ENCODE measurements at places on chromosomes 11 and 22.
A peak's percentile ranks its signal among the peaks of the same experiment; 100 is the strongest.

DNA sequence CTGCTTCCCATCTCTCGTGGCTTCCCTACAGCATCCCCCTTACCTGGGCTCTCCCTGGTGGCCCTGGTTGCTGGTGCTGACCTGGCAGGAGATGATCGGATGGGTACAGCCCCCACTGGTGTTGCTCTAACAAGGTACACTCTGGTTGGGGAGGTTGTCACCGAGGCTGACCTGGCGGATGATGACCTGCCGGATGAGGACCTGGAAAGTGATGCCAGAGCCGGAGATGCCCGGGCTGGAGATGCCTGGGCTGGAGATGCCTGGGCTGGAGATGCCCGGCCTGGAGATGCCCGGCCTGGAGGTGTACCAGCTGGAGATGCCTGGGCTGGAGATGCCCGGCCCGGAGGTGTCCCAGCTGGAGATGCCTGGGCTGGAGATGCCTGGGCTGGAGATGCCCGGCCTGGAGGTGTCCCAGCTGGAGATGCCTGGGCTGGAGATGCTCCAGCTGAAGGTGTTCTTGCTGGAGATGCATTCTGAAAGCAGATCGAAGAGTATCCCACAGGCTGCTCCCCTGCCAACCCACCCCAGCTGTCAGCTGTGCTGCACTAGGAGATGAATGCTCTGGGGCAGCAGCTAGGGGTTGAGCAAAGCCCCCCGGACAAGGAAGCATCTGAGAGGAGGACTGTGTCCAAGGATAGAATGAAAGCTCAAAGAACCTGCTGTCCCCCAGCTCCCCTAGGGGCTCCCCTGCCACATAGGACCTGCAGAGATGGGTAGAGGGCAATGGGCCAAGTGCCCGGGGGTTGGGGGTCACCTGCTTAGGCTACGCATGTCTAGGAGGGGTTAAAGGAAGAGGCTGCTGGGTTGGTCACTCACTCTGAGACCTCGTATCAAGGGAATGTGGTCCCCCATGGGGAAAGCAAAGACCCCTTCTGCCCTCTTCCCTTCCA lies 10.6 kb downstream of the TMPRSS13 start:
- DNase-seq, result no peak

- DNase-seq, result peak; percentile 16
Observed at GRCh38 chr11:44505581-44506054, 59.8 kb upstream of the CD82 start.

- no peak for DNase-seq
Observed at GRCh38 chr11:61534933-61535839, 26.6 kb downstream of the LRRC10B start.

DNA sequence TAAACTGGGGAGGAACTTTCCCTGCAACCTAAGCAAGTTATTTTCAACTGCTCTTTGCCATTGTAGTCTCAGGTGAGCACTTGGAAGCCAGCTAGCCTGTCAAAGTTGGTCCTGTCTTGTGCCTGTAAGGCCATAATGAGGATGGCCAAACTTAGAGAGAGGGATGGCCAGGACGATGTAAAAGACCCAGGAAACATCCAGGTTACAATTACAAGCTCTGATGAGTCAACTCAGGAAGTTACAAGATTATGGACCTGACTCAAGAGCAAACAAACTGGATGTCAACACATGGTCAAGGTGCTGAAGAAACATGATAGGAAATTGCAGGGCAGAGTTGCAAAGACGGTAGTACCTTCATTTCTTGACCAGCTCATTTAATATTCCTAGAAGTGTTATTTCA lies 1.6 kb downstream of the GTPBP1 start:
- DNase-seq, result no peak

- no peak for DNase-seq
Observed at GRCh38 chr22:31897842-31898805, 46.2 kb upstream of the YWHAH start.

DNA sequence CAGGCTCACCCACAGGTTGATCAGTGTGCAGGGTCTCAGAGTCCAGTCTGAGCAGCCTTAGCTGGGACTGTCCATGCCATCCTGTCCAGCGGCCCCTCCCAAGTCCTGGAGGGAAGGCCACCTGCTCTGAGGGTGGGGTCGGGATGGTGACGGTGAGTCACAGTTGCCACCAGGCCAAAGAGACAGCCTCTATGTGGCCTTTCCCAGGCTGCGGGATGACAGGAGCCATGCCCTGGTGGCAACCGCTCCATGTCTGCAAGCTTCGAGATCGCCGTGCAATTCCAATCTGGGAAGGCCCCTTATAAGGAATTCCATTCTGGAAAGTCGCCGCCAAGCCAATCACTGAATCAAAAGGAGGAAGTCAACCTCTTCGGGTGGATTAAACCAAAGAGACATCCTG lies 47.5 kb downstream of the RTL6 start:
- no peak for DNase-seq

- DNase-seq, result no peak
Observed at GRCh38 chr11:120130991-120131760, 6.7 kb downstream of the TRIM29 start.

GRCh38 chr11:61760946-61761345 lies 8.5 kb downstream of the MYRF start:
- no peak for DNase-seq

DNA sequence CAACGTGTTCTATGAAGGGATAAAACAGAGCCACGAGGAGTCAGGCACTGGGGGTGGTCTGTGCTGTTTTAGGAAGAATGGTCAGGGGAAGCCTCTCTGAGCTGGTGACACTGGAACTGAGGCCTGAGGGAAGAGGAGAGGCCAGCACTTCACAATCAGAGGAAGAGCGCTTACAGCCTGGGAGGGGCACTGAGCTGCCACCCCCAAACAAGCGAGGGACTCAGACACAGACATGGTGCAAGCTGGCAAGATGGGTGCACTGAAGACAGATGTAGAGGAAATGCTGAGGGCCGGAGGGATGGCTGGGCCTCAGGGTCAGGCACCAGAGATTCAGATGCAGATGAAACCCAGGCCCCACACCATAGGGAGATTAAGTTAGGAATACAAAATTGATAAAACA lies 40.0 kb upstream of the TP53I11 start:
- DNase-seq, result no peak

DNA sequence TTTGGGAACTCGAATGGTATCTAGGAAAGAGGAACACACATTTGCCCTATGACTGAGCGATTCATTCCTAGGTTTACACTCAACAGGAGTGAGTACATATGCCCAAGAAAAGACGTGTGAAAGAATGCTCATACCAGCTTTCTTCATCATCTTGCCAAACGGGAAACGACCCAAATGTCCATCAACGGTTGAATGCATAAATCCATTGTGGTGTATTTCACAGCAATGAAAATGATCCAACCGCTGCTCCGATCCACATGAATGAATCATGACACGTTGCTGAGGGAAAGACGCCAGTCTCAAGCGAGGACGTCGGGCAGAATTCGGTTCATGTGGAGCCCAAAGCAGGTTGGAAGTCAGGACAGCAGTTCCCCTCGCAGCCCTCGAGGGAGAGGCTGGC lies 71.5 kb downstream of the CYTH4 start:
- DNase-seq, result no peak

GRCh38 chr11:87628026-87628580 lies 547.1 kb downstream of the RAB38 start:
- DNase-seq, result no peak

- no peak for DNase-seq
Observed at GRCh38 chr11:67517784-67518552, 5.3 kb downstream of the CABP2 start.

GRCh38 chr11:18379201-18379600 lies 15.2 kb upstream of the LDHA start:
- no peak for DNase-seq

- DNase-seq, result no peak
Observed at GRCh38 chr11:61454520-61454919, 24.6 kb downstream of the SDHAF2 start.

GRCh38 chr11:85758480-85759039 lies 52.4 kb downstream of the SYTL2 start:
- no peak for DNase-seq

DNA sequence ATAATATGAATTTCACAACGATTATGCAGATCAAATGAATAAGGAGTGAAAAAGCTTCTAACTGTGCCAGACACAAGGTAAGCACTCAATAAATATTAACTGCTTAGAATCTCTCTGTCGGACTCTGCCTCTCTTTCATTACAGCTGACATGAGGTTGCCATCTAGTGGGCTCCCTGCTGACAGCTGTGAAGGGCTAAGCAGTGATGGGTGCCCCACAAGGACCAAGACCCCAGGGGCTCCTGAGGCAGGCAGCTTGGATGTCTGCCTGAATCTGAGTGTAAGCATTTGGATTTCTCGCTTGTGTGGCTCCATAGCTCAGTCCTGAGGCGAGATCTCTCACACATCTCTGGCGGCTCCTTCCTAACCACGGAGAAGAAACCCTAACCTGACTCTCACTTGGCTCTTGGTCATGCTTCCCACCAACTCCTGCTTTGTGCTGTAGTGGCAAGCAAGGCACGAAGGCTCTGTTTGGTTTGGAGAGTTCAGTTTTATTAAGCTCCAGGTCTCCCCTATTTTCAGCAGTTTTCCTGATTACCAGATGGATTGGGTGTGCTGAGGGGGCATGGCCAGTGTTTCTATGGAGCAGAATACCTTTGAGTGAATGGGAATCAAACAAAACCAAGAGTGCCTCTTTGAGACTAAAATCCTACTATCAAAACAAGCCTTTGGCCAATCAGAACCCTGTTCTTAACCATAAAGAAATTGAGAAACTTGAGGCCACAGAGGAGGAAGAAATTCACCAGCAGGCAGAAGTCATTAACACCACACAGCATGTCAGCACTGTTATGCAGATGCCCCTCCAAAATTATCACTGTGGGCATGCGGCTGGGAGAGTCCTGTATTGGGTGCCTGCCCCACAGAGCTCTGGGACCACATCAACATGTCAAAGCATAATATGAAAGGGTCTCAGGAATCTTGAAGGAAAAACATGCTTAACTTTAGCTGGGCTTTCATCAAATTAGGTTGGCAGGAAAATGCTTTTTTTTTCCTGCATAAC lies 152.8 kb upstream of the NTM start:
- DNase-seq, result no peak

Measured in NCI-H226 (cell line).